ENCODE measurements at places on chromosomes 6 and 20.
A peak's percentile ranks its signal among the peaks of the same experiment; 100 is the strongest.

DNA sequence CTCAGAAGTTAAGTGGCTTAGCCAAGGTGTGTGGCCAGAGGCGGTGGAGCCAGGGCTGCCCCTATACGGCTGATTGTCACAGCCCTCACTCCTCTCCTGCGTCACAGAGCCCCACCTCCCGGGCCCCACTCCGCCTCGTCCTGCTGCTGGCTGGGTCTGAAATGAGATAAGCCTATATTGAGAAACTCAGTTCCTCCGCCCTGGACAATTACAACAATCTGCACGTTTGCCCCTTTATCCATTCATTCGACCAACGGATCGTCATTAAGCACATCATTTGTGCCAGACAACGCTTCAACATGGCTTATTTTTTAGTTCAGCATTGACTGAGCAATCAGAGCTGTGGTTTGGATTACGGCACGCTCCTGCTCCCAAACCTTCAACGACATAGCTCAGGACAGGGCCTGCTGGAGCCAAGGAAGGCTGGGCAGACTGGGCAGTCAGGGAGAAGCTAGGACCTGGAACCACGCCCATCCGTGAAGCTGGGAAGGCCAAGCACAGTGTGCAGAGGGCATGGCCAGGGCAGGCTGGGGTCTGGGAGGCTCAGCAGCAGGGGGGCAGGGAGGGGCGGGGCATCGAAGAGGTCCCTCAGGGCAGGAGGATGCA, 16.6 kb upstream of the EZR start:
- DNase-seq: no peak

DNA sequence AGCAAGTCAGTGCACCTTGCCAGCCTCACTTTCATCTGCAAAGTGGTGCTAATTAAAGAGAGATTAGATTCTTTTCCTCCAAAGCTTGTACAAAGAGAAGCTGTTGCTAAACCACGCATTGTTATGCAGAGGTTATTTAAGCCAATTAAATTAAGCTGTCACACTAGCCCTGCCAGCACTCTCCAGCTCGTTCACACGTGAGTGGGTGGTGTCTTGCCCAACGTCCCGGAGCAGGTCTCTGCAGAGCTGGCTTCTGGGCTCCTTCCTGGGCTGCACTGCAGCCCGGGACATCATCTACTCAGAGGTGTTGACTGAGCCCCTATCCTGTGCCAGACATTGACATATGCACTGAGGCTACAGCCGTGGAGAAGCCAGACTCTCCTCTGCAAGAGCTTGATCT, 401.6 kb upstream of the SULF2 start:
- no peak for DNase-seq

GRCh38 chr6:126170978-126171382, 168.9 kb upstream of the CENPW start:
- peak; percentile 11 for DNase-seq

GRCh38 chr6:9540534-9541126, 874.2 kb downstream of the TFAP2A start:
- DNase-seq: peak; percentile 68

DNA sequence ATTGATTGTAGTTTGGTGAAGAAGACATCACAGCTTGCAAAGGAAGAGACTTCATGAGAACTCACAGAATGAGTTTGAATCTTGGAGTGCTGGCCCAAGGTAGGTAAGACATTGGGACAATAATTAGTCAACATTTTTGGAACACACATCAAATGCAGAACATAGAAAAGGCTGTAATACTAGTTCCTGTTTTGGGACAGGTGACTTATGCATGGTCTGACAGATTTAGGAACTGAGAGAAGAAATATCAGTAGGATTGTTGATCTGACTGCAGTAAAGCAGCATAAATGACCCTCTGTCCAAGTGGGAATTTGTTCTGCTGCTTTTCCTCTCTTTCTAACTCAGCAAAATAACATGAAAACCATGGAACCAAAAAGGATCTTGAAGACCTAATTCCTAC, 102.3 kb upstream of the MAP3K7 start:
- no peak for DNase-seq

- no peak for DNase-seq
Observed at GRCh38 chr6:30743099-30744053, 889 bp upstream of the FLOT1 start.

- DNase-seq: no peak
Observed at GRCh38 chr20:39778431-39778830, 816.3 kb downstream of the DHX35 start.

- DNase-seq: no peak
Observed at GRCh38 chr20:46205349-46205748, 87.2 kb downstream of the CD40 start.

DNA sequence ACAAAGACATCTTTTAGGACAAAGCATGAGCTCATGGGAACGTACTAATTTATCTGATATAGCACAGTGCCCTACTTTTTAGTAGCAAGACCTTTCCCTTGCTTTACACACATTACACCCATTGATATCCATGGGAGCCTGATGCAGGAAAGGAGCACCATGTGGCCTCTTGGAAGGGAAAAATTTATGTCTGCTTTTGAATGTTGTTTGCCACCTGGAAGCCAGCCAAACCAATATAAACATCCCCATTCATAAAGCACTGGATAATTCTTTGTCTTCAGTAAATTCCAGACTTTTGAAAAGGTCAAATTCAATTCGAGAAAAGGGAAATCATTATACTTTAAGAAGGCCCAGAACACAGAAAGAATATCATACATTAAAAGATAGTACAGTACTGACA, 152.3 kb upstream of the BEND6 start:
- DNase-seq: peak; percentile 30

DNA sequence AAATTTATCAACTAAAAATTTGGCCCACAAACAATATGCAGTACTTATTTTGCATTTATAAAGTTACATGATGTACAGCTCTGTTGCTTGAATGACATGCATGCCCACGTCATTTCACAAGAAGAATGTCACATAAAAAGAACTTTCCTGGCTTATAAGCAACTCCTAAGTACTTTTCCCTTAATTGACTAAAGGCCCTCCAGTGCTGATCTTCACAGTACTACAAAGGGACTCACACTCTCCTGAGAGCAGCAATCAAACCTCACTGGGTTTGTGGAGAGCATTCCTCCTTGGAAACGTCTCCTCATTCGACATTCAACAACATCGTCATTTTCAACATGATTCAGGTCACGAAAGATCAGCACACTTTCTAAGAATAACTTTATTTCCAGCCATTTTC, 111.1 kb downstream of the IPCEF1 start:
- no peak for DNase-seq

DNA sequence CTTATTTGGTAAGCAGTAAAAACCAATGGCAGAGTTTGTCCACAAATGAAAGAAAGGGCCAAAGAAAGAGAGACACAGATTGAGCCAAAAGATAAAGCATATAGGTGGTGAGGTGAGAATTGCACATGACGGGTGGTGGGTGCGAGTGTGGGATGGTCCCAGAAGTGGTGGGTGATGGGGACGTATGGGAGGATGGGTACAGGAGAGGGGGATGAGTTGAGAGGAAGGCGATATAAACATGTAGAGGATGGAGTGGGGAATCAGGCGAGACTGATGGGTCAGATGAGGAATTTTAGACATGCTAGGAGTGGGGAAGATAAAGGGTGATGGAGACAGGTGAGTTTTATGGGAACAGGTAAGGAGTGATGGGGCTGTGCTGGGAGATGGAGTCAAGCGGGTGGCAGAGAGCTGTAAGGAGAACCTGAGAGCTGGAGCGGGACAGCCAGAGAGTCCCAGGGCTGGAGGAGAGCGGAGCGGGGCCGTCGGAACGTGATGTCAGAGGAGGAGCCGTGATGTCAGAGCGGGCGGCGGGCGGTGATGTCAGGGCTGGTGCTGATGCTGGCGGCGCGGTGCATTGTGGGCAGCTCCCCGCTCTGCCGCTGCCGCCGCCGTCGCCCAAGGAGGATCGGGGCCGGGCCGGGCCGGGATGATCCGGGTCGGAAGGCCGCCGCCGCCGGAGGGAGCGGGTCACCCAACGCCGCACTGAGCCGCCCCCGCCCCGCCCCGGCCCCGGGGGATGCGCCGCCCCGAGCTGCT, at the start of gene TTBK1:
TTBK1 (plus strand) TSS at position 574 of the 756 bp plus-strand sequence. CDS start 3,180 bp downstream, outside the sequence.
- DNase-seq: no peak

DNA sequence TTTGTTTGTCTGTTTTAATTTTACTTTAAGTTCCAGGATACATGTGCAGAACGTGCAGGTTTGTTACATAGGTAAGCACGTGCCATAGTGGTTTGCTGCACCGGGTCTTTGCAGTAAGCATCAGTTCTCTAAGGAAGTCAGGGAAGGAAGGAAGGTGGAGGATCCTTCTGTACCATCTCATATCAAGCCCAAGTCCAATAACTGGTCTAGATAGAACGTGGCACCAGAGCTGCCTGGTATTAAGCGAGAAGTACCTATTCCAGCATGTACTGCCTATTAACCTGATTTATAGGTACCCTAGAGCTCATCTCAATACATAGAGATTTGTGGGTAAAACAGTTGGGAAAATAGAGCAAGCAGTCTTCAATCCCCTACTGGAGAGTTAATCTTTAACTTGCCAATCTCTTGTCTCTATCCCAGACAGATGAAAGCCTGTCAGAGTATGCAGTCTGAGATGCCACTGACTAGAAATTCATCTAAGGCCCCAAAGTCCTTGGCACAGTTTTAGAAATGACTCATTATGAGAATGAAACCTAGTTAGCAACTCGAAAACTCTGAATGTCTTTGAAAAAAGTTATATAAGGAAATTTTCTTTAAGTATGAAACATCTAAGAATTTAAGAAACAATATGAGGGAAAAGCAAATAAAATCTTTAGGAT, 144.9 kb downstream of the TFAP2A start:
- peak; percentile 32 for DNase-seq

DNA sequence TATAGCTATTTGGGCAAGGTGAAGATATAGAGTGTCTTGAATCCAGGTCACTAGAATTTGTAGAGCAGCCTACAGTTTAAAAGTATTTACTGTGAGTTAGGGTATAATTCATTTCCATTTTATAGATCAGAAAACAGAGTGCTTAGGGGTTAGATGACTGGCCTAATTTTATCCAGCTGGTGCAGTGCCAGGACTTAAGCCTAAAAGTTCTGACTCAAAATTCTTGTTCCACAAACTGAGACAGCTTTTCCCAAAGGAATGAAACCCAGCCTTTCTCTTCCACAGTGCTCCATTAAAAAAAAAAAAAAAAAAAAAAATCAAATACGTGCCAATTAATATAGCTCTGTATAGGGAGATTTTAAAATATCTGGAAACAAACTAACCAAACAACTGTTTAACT, 441.0 kb upstream of the MARCKS start:
- DNase-seq: peak; percentile 35

DNA sequence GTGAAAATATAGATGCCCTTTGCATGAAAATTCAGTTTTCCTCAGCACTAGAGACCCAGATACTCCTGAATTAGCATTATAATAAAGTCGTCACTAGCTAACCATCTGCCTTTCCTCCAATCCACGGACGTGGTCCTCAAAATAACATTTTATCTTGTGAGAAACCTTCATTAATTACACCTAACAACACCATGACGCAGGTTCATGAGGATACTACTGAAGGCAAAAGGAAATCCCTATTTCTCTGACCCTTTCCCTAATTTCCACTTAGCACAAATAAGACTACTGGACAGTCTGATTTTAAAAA, 1.3 kb upstream of the PNISR start:
- DNase-seq: no peak

DNA sequence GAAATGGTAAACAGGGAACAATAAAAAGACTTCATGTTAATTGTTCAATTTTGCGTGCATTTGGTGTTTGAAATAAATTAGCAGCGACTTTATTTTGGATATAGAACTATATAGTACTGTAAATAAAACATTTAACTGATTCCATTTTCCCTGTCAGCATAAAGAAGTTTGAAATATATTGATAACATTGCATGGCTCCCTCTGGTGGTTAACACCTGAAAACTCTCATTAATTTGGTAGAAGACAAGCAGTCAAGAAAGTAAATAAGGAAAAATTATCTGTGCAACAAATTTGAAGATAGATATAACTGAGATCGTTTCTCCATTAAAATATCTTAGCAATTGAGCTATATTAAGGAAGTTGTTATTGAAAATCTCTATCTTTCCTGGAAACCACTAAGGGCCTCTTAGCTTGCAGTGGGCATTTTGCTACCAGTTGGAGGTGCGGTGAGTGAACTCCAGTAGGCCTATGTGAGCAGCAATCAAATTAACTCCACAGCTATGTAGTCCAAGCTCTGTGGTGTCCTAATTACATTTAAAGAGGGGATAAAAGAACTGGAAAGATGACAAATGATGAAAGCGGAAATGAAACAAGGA, 435.7 kb upstream of the FKBP1C start:
- no peak for DNase-seq

Measured in HFFc6 (cell line).